ENCODE measurements at places on chromosomes 5 and 9.
A peak's percentile ranks its signal among the peaks of the same experiment; 100 is the strongest.

GRCh38 chr5:73280821-73281746 is 108.1 kb downstream of the TMEM174 start:
- no peak for DNase-seq

DNA sequence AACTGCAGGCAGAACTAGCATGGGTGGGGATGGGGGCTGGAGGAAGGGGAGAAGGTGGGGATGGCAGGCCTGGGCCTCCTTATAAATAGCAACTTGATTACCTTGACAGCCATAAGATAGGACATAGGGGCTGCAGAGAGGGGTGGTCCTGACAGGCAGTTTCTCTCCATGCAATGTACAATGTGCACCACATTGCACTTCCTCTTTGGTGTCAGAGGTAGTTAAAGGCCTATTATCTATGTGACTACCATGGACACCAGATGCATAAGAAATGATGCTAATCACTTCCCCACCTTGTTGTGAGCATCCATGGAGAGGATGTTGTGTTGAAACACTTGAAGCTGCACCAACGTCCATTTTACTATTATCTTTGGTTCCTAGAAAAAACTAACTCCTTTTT is 20.2 kb upstream of the SUB1 start:
- DNase-seq, result no peak

- peak; percentile 76 for DNase-seq
Observed at GRCh38 chr9:135864447-135865049, 42.8 kb downstream of the CAMSAP1 start.

DNA sequence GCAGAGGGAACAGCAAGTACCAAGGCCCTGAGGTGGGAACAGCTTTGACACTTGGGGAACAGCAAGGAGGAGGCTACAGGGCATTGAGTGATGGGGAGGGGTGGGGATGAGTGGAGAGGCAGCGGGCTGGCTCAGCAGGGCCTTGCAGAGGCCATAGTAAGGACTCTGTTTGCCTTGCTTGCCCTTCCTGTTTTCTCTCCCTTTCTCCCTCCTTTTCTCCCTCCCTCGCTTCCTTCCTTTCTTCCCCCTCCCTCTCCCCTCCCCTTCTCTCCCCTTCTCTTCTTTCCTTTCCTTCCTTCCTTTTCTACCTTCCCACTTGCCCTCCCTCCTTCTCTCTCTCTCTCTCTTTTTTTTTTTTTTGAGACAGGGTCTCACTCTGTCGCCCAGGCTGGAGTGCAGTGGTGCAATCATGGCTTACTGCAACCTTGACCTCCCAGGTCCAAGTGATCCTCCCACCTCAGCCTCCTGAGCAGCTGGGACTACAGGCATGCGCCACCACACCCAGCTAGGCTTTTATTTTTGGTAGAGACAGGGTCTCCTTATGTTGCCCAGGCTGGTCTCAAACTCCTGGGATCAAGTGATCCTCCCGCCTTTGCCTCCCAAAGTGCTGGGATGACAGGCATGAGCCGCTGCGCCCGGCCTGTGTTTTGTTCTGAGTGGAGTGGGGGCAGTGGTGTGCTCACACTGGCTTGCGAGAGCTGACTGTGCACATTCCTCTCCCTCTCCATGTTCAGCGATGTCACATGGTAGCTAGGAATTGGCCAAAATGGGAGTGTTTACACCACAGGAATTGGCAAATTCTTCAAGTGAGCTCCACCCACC is 17.1 kb downstream of the IER5L start:
- no peak for DNase-seq

DNA sequence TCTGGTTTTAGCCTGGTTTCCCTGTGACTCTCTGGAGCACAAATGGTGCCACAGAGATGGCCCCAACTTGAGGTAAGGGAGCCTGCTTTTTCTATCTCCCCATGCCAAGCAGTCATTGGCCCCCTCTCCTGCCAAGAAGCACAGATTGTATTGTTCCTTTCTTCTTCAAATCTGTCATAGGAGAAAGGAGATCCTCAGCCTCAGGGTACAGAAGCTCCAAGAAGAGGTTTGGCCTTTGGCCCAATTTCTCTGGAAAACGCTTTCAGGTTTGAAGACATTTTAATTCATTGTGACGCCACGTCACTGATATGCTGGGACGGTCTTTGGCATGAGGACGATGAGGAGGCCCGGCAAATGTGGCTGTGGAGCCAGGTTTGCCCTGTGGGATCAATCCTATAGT is 29.2 kb upstream of the PANK3 start:
- no peak for DNase-seq

- DNase-seq, result peak; percentile 7
Observed at GRCh38 chr5:164742025-164742424, 1236.6 kb downstream of the MAT2B start.

DNA sequence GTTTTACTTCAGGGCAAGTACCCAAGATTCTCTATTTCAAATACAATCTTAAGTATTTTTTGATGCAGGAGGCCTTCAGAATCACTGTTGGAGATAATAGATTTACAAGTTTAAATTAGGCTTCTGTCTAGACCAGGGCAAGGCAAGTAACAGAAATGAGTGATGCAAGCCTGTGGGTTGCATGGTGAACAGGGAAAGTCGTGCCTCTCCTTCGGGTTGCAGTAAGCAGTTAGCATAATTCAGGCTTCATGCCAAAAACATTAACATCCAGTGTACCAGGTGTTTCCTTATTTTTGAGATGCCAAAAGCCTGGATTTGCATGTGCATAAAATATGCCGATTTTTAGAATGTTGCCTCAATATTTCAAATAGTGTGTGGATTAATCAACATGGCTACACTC is 369.0 kb downstream of the CAAP1 start:
- DNase-seq, result no peak

GRCh38 chr5:172005708-172006320 is 624 bp downstream of the FBXW11 start:
- DNase-seq, result no peak

DNA sequence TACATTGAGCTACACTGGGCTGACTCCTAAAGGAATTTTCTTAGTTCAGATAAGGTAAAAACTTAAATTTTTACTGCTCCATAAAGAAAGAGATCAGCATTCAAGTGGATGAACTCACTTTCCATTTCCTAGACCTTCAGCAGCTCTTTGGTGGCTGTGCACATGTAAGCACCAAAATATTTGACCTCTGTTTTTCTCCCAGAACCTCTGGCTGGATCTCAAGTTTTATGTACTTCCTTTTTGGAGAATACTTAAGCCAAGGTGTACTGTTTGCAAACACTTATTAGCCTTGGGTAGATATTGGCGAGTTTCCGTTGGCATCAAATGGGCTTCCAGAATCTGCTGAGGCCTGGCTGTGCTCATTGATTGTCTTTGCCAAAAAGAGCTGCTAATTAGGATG is 10.3 kb downstream of the TNC start:
- DNase-seq, result no peak

DNA sequence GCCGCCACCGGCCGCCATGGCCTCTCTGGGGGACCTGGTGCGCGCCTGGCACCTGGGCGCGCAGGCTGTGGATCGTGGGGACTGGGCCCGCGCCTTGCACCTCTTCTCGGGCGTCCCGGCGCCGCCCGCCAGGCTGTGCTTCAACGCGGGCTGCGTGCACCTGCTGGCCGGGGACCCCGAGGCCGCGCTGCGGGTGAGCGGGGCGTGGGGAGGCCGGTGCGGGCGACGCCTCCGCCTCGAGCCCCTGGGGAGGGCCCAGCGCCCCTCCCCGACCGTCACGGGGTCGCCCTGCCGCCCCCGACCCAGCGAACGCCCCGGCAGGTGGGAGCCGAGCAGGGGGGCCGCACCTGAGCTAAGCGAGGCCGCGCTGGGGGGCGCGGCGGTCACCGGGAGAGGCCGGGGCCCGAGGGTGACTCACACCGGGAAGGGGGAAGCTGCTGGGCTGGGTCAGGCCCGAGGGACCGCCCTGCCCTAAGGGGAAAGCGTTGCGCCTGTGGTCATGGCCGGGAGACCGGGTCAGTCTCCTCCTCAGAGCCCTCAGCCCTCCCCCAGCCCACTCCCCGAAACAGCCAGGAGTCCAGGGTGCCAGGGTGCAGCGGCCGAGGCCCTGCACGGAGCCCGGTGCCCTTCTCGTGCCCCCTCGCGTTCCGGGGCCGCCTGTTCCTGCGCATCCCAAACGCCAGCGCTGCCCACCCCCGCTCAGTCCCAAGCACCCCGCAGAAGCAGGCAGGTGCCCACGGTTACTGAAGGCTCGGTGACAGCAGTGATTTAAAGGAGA is 510 bp downstream of the NOXA1 start:
- DNase-seq, result no peak

- no peak for DNase-seq
Observed at GRCh38 chr5:113163328-113163727, 186.7 kb downstream of the DCP2 start.

DNA sequence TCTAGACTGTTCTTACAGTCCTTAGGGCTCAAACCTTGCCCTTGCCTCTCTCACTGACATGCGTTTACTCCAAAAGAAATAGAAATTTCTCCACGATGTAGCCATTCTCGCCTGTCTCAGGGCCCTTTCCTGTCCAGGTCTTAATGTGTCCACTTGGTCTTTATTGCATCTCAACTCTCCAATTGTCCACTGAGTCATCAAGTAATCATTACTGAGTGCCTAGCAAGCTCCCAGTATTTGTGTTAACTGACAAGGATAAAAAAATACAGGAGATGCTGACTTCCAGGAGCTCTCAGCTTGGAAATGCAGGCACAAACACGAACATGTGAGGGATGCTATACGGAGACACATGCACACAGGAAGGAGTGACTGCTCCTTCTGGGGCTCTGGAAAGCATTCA is 147.3 kb downstream of the ARSB start:
- no peak for DNase-seq

GRCh38 chr5:16552666-16553343 is 64.0 kb downstream of the RETREG1 start:
- DNase-seq, result peak; percentile 37

DNA sequence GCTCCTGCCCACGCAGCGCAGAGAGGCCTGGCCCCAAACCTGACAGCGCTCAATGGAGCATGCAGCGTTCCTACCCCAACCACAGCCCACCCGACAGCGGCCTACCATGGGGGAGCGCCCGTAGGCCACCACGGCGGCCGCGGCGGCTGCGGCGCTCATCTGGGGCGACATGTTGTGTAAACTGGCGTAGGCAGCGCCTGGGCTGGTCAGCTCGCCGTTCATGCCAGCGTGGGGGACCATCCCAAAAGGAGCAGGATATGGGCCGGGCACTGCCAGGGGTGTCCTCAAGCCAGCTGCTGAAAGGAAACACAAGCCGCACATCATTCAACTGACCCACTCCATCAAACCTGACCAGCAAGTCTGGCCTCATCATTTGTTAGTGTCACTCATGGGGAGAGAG is 77.7 kb downstream of the TLE1 start:
- DNase-seq, result no peak

DNA sequence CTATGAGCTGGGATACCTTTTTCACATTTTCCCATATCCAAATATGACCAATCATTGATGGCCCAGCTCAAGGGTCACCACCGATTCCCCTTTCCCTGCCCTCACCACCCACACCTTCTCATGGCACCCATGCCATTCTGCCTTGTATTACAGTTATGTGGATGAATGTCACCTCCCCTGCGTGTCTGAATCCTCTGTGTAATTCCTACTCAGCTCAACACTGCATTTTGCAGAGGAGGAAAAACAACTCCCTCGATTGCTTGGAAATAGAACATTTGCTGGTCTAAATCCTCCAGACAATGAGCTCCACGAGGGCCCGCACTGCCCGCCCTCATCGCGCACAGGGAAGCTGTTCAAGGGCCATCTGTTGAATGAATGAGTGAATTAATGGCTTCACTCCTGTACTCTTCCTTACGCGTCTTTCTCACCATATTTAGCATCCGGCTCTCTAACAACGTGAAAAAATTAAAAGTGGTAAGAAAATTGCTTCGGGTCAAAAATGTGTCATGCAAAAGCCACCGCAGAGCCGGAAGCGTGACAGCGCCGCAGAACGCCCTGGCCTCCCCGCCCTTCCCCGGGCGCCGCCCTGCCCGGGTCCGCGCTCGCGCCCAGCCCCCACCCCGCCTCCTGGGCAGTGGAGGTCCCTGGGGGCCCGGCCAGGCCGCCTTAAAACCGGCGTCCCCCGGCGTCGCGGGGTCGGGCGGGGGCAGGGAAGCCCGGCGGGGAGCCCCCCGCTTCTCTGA is 704 bp downstream of the SUSD1 start:
- peak; percentile 91 for DNase-seq

DNA sequence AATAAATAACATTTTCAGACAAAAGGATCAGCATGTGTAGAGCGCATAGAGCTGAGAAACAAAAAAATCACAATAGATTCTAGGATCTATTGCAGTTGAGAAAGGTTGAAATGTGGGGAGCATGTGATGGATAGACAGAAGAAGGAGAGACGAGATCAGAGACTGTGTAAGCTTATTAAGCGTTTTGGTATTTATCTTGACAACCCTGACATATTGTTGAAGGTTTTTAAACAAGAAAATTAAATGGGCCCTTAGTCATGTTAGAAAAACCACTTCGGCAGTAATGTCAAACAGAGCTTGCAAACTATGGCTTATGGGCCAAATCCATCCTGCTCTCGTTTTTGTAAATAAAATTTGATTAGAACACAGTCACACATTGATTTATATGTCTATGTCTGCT is 200.5 kb upstream of the KLF4 start:
- DNase-seq, result no peak

GRCh38 chr5:147613359-147613758 is 103.5 kb upstream of the DPYSL3 start:
- DNase-seq, result no peak

- DNase-seq, result no peak
Observed at GRCh38 chr5:168218746-168219145, 72.7 kb upstream of the WWC1 start.

GRCh38 chr5:850511-851006 is at the start of gene ZDHHC11:
Gene ZDHHC11, minus strand, starts transcription at chr5:850986. Its CDS starts 384 bp downstream, at chr5:850602.
- no peak for DNase-seq

DNA sequence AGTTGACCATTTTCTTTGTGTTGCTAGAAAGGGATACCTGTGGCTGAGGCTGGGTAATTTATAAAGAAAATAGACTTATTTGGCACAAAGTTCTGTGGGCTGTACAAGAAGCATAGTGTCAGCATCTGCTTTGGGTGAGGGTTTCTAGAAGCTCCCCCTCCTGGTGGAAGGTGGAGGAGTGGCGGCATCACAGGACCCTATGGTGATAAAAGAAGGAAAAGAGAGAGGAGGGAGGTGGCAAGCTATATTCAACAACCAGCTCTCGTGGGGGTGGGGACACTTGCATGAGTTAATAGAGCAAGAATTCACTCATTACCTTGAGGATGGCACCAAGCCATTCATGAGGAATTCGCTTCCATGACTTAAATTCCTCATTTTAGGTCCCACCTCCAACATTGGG is 2041.4 kb upstream of the CDH9 start:
- DNase-seq, result no peak

DNA sequence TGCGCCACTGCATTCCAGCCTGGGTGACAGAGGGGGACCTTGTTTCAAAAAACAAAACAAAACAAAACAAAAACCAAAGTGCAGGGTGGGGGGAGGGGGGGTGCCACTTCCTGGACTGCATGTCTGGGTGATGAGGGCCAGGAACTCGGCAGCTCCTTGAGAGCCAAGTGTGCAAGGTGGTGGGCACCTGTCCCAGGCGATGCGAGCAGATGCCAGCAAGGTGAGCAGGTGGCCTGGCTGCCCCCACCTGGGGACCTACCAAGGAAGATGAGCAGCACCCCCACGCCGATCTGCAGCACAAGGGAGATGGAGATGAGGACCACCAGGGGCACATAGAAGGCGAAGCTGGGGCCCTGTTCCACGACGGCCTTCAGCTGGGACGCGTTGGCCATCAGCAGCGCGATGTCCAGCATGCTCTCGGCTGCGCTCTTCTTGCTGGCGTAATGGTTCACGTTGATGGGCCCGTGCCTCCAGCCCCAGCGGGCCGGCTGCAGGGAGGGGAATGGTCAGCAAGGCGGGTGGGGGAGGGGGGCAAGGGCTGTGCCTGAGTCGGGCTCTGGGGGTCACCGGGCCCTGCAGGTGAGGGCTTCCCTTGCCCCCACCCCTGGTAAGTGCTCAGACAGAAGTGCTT is 7.8 kb downstream of the NINJ1 start:
- no peak for DNase-seq

- no peak for DNase-seq
Observed at GRCh38 chr5:75190227-75190626, 46.5 kb downstream of the ANKRD31 start.
